A549 treated with AZD2906 at 1 μM for 4 hours (cell line): ENCODE measurements at places on chromosomes 3 and 15. TPM values are rescaled to one million over a fixed set of nuclear protein-coding genes. Genes with fewer than 3 reads are reported as not detected.

The CHRD gene
- total RNA-seq = 0.11 to 0.36 TPM (median 0.23 TPM) in 5 replicates

The PLOD2 gene
- 68.7 to 112 TPM (median 85.1 TPM) in 5 replicates for total RNA-seq

The ZNF774 gene
- total RNA-seq = 0.88 to 1.6 TPM (median 1.0 TPM) in 5 replicates

The FBXO40 gene
- total RNA-seq = not detected in 5 replicates

The OXTR gene
- 8.5 to 10.1 TPM (median 9.5 TPM) in 5 replicates for total RNA-seq

The GASK1A gene
- total RNA-seq = not detected in 5 replicates

The CPNE9 gene
- 0.08 to 0.29 TPM (median 0.15 TPM) in 5 replicates for total RNA-seq

The PCOLCE2 gene
- total RNA-seq = 21.6 to 31.6 TPM (median 24.2 TPM) in 5 replicates

The GPR160 gene
- 1.4 to 2.1 TPM (median 1.7 TPM) in 5 replicates for total RNA-seq

The FETUB gene
- total RNA-seq = 0.08 to 0.34 TPM (median 0.15 TPM) in 5 replicates

The PLA2G4F gene
- 0.05 TPM in 1 of 5 replicates, not detected in the others for total RNA-seq

The LRRK1 gene
- total RNA-seq = 13.6 to 17.6 TPM (median 16.4 TPM) in 5 replicates

The CPLX3 gene
- not detected in 5 replicates for total RNA-seq

The RGMA gene
- 0.20 to 0.49 TPM (median 0.37 TPM) in 5 replicates for total RNA-seq

The GOLGA6L9 gene
- total RNA-seq = 1.8 to 3.0 TPM (median 1.9 TPM) in 5 replicates

The RTP1 gene
- total RNA-seq = not detected in 5 replicates

The ASB14 gene
- not detected in 5 replicates for total RNA-seq

The PLCH1 gene
- 0.72 to 0.92 TPM (median 0.85 TPM) in 5 replicates for total RNA-seq

The HTR3E gene
- not detected in 5 replicates for total RNA-seq

The RAB7A gene
- total RNA-seq = 169 to 183 TPM (median 176 TPM) in 5 replicates

The SH3GL3 gene
- total RNA-seq = 0.25 to 0.62 TPM (median 0.51 TPM) in 5 replicates

The UNC45A gene
- total RNA-seq = 52.3 to 61.9 TPM (median 55.0 TPM) in 5 replicates

The NEIL1 gene
- total RNA-seq = 1.4 to 3.8 TPM (median 3.0 TPM) in 5 replicates
